ENCODE measurements at places on chromosomes 7 and 10. TPM values are rescaled to one million over a fixed set of nuclear protein-coding genes. Genes with fewer than 3 reads are reported as not detected.

DNA sequence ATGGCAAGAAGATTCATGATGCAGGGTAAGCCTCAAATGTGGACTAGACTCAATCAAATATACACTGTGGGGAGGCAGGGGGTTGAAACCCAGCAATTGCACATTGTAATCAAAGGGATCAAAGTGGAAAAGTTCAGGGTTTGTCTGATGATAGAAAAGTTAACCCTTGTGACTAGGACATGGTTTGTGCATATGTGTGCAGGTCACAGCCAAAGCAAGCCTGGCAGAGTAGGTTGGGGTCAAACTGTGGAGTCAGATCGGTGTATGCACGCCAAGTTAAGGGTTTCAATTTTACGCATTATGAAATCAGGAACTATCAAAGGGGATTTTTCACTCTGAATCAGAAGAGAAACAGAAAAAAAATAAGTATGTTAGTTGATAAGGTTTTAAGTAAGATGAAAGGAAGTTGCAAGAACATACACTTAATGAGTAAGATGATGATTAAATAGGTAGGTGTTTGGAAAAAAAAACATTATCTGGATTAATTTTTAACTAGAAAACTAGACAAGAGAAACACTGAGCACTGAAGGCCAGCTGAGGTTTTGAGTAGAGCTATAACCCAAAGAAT, 188.3 kb downstream of the DGKB start:
- no peak overlapping the region for H3K4me3 ChIP-seq
- DNase-seq, result no peak
- H3K4me1 ChIP-seq, result no peaks in the 10 kb centered on the region
- H3K27ac ChIP-seq, result no peak overlapping the region

DNA sequence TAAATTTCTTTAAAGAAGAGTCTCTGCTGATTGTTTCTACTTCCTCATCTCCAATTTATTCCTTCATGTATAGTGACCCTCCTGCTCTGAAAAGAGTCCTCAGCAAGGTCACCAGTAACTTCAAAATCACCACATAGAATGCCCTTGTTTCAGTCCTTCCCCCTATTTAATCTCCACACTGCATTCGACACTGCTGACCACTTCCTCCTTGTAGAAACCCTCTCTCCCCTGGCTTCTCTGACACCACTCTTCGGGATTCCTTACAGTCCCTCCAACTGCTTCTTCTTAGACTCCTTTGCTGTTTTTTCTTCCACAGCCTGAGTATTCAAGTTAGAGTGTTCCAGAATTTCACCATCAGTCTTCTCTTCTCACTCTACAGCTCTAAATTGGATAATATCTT, 89.5 kb downstream of the VPS41 start:
- no peaks in the 10 kb centered on the region for H3K4me1 ChIP-seq
- no peaks in the 10 kb centered on the region for H3K27me3 ChIP-seq
- H3K4me3 ChIP-seq, result no peak overlapping the region

GRCh38 chr10:43471935-43472720, 35.2 kb downstream of the ZNF487 start:
- H3K27me3 ChIP-seq, result peaks cover 2% of the 10 kb centered on the region
- H3K4me1 ChIP-seq, result no peaks in the 10 kb centered on the region

- no peaks in the 10 kb centered on the region for H3K4me1 ChIP-seq
- no peak for DNase-seq
- H3K27me3 ChIP-seq, result peaks cover 6% of the 10 kb centered on the region
Observed at GRCh38 chr7:45601816-45602540, 27.8 kb downstream of the ADCY1 start.

DNA sequence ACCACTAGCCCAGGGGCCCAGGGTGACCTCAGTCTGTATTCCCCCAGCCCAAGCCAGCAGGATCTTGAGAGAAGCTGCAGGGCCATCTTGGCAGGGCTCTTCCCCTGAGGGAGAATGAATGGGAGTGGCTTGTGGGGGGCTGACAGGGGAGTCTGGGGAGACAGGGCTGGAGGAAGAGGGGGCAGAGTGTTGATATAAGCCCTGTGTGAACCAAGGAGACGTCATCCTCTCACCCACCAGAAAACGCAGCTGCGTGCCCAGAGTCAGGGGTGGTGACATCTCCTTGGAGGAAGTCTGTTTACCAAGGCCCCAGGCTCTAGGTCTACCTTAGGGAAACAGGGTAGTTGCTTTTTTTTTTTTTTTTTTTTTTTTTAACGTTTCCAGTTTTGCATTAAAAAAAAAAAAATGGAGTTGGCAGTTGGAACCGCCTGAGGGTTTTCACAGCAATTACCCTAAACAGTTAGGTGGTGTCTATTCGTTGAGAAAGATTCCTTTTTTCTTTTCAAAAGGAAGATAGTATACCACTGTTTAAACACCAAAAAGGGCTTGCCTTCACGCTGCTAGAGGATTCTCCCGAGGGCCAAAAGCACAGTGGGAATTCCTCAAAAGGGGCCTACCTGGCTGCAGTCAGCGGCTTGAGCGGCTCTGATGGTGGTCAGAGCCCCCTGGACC, 113.8 kb downstream of the PRPF18 start:
- no peak overlapping the region for H3K4me3 ChIP-seq
- H3K4me1 ChIP-seq, result no peaks in the 10 kb centered on the region
- H3K36me3 ChIP-seq, result no peaks in the 10 kb centered on the region
- DNase-seq, result no peak

DNA sequence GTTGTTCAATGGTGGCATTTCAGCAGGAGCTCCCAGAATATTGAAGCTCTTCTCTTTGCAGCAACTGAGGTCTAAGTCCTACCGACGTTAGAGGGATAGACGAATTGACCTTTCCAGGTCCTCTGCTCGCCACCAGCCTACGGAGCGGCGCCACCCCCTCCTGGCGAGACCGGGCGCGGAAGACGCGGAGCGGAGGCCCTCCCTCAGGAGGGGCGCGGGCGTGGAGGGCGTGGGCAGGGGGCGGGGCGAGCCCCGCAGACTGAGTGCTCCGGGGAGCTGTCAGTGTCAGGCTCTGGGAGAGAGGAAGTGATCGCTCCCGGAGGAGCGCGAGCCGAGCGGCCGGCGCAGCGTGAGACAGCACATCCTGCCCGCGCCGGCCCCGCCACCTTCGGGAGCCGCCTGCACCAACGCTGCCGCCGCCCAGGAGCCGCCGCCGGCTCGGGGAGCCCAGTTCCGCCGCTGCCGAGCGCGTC, at the start of gene DYNC1I1:
DYNC1I1 (plus strand) TSS at position 257 of the 473 bp plus-strand sequence. CDS start 32,176 bp downstream, outside the sequence.
- H3K4me3 ChIP-seq, result peak within 1 kb of the TSS; percentile 56
- no peaks in the 10 kb centered on the region for H3K36me3 ChIP-seq
- peaks cover 3% of the 10 kb centered on the region for H3K4me1 ChIP-seq
- no peak within 1 kb of the TSS for H3K27ac ChIP-seq
- peak; percentile 29 for DNase-seq

Gene C10orf71
- total RNA-seq, result not detected

- H3K4me3 ChIP-seq, result peak overlapping the region; percentile 10
- H3K36me3 ChIP-seq, result peaks cover 15% of the 10 kb centered on the region
- peaks cover 12% of the 10 kb centered on the region for H3K27me3 ChIP-seq
Observed at GRCh38 chr7:44124822-44125202, 1.5 kb upstream of the POLD2 start.

Gene WNT8B
- total RNA-seq, result 0.18 TPM

- peaks cover 4% of the 10 kb centered on the region for H3K27me3 ChIP-seq
- no peak overlapping the region for H3K27ac ChIP-seq
- no peaks in the 10 kb centered on the region for H3K36me3 ChIP-seq
- H3K4me3 ChIP-seq, result no peak overlapping the region
Observed at GRCh38 chr10:43209074-43209455, 57.8 kb downstream of the RASGEF1A start.

GRCh38 chr10:128083191-128083895, 42.9 kb downstream of the MKI67 start:
- no peak overlapping the region for H3K4me3 ChIP-seq
- no peak for DNase-seq
- H3K27ac ChIP-seq, result no peak overlapping the region

DNA sequence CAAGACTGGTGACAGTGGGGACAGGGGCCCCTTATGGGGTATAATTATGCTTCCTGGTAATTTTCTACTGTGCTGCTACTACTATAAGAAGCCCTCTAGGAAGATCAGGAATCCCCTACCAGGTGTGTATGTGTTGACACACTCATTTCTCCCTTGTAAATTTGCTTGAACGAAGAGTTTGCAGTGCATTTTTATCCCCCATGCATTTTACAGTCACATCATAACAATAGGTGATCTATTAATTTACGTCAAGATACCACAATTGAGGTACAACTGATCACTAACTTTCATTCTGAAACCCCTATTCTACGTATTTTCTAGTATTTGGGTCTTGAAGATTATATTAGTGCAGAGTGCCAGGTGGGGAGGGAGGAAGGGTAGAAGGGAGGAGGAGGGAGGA, 252.2 kb downstream of the NSUN6 start:
- no peak for DNase-seq
- H3K4me1 ChIP-seq, result peaks cover 5% of the 10 kb centered on the region
- no peak overlapping the region for H3K27ac ChIP-seq
- peaks cover 10% of the 10 kb centered on the region for H3K27me3 ChIP-seq
- H3K36me3 ChIP-seq, result no peaks in the 10 kb centered on the region

Gene CYP2C9
- not detected for total RNA-seq

Gene CYP2C18
- not detected for total RNA-seq

Gene C7orf57
- total RNA-seq, result not detected

Gene ANKRD61
- total RNA-seq, result 0.26 TPM

- peaks cover 53% of the 10 kb centered on the region for H3K4me1 ChIP-seq
- H3K4me3 ChIP-seq, result peak overlapping the region; percentile 67
- no peaks in the 10 kb centered on the region for H3K27me3 ChIP-seq
- DNase-seq, result peak; percentile 41
- H3K36me3 ChIP-seq, result peaks cover 66% of the 10 kb centered on the region
Observed at GRCh38 chr10:1043532-1043995, 5.4 kb downstream of the IDI1 start.

Gene TMEM140
- 12.6 TPM for total RNA-seq

Gene ELFN1
- total RNA-seq, result not detected

DNA sequence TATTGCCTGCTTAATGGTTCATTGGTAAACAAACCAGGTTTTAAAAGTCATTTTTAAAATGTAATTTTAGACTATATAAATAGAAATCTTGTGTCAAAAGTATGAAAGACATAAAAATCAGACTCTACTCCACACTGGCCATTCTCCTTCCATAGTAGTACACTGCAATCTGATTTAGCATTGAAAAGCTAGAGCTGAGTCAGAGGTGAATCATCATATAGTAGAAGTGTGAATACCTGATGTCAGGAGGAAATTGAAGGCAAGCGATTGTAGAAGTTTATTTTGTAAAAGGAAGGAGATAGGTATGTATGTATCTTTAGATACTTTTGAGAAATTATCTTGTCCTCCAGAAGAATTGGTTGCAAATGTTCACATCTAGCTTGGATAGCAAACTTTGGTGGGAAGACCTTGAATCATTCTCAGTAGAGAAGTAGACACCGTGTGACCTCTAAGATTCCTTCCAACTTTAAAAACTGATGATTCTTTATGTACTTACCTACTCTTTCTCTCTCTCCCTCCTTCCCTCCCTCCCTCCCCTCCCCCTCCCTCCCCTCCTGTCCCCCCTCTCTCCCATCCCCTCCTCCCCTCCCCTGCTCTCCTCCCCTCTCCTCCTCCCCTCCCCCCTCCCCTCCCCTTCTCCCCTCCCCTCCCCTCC, 88.1 kb downstream of the BTAF1 start:
- H3K4me3 ChIP-seq, result no peak overlapping the region
- no peaks in the 10 kb centered on the region for H3K27me3 ChIP-seq
- H3K4me1 ChIP-seq, result peaks cover 15% of the 10 kb centered on the region
- H3K36me3 ChIP-seq, result peaks cover 51% of the 10 kb centered on the region
- no peak for DNase-seq

GRCh38 chr10:89653410-89653869, 8.4 kb upstream of the PANK1 start:
- H3K36me3 ChIP-seq, result no peaks in the 10 kb centered on the region
- H3K27ac ChIP-seq, result no peak overlapping the region
- H3K4me3 ChIP-seq, result no peak overlapping the region
- peaks cover 11% of the 10 kb centered on the region for H3K4me1 ChIP-seq

GRCh38 chr7:23235813-23236221, 10.8 kb upstream of the GPNMB start:
- no peak for DNase-seq
- H3K27ac ChIP-seq, result no peak overlapping the region
- H3K4me3 ChIP-seq, result no peak overlapping the region
- no peaks in the 10 kb centered on the region for H3K36me3 ChIP-seq
- no peaks in the 10 kb centered on the region for H3K4me1 ChIP-seq
- peaks cover 2% of the 10 kb centered on the region for H3K27me3 ChIP-seq

- peak; percentile 72 for DNase-seq
- H3K27ac ChIP-seq, result peak overlapping the region; percentile 94
- H3K36me3 ChIP-seq, result peaks cover 36% of the 10 kb centered on the region
- peaks cover 40% of the 10 kb centered on the region for H3K4me1 ChIP-seq
- peak overlapping the region; percentile 61 for H3K4me3 ChIP-seq
Observed at GRCh38 chr10:102812231-102812876, 24.9 kb downstream of the CYP17A1 start.

Gene UTF1
- total RNA-seq, result not detected

Gene HSPA12A
- total RNA-seq, result not detected

DNA sequence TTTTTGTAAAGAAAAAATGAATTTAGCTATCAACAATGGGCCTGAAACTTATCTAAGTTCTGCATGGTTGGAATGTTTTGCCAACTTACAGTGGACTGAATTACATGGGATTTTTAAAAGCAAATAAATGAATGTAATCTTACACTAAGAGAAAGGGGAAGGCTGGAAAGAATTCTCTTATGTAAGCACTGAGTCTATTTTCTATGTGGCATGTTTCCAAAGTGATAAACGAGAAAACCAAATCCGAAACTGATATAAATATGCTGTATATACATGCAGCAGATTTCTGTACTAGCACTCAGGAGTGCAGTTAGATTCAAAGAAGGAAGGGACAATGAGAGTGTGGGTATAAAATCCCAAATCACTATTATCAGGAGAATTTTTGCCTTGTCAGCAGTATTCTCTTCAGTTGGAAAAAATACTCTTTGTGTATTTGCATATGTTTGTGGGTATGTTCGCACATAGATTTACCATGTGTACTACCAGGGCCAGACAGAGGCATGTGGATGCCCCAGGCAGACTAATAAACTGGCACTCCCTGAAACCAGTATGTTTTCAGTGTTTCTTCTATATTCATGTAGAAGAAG, 334.3 kb upstream of the SEMA3D start:
- no peak overlapping the region for H3K4me3 ChIP-seq
- no peaks in the 10 kb centered on the region for H3K36me3 ChIP-seq
- no peak for DNase-seq
- H3K27me3 ChIP-seq, result no peaks in the 10 kb centered on the region
- H3K27ac ChIP-seq, result no peak overlapping the region
- no peaks in the 10 kb centered on the region for H3K4me1 ChIP-seq

Gene MBLAC1
- 4.3 TPM for total RNA-seq

DNA sequence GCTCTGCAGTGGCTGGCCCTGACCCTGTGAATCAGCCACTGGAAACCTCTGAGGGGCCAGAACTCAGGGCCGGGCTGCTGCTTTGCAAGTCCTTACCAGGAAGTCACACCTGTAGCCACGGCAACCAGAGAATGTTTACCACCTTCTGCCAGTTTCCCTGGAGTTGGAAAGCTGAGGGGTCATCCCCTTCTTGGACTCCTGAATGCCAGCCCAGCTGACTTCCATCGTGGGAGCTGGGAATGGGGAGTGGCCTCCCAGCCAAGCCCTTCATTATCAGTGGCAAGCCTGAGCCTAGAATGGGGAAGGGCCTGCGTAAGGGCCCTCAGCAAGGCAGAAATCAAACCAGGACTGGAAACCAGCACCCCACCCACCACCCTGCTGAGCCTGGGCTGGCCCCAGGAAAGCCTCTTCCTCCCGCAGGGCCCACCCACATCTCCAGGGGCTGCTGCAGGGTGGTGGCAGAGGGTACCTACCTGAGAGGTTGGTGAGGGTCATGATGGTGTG, 6.5 kb upstream of the CRHR2 start:
- DNase-seq, result no peak

Gene CALML5
- total RNA-seq, result not detected

Gene HOXA4
- total RNA-seq, result not detected

- H3K4me3 ChIP-seq, result no peak overlapping the region
- DNase-seq, result no peak
- no peaks in the 10 kb centered on the region for H3K4me1 ChIP-seq
- H3K27me3 ChIP-seq, result no peaks in the 10 kb centered on the region
- no peak overlapping the region for H3K27ac ChIP-seq
- H3K36me3 ChIP-seq, result no peaks in the 10 kb centered on the region
Observed at GRCh38 chr10:60414111-60414510, 24.4 kb upstream of the ANK3 start.

Measured in activated CD8-positive, alpha-beta T cell treated with anti-CD3 and anti-CD28 coated beads, Interleukin-2, amount 10 ng/mL, durations not matched to agents 7 days and 5 days (primary cell).